Stimulated activated CD4-positive, alpha-beta T cell treated with anti-CD3 and anti-CD28 coated beads, Interleukin-4, amount 100 ng/mL, for 4 hours (primary cell): ENCODE measurements at places on chromosomes 2 and 18.

- no peak for DNase-seq
Observed at GRCh38 chr2:109222825-109223471, 93.9 kb downstream of the SH3RF3 start.

DNA sequence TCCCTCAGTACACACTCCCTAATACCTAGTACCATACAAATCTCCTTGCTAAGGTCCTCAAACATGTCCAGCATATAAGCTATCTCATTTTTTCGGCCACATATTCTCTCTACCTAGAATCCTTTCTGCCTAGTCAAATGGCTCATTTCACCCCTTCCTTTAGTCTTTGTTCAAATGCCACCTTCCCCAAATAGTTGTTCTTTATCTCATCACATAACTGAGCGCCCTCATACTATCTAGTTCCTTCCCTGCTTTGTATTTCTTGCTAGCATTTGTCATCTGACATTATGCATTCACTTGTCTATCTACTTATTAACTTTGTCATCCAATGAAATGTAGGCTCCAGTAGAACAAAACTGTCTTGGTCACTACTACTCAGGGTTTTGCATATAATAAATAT lies 35.5 kb downstream of the RPRD1A start:
- no peak for DNase-seq

DNA sequence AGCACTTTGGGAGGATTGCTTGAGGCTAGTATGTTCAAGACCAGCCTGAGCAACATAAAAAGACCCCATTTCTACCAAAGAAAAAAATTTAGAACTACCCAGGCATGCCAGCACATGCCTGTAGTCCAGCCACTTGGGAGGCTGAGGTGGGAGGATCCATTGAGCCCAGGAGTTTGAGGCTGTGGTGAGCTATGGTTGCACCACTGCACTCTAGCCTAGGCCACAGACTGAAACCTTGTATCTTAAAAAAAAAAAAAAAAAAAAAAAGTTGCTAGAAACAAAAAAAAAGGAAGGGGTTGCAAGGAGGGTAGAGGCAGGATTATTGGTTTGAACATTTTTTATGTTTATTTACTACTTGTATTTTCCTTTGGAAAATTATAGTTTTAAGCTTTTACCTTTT lies 4.8 kb downstream of the SEC11C start:
- DNase-seq: no peak

DNA sequence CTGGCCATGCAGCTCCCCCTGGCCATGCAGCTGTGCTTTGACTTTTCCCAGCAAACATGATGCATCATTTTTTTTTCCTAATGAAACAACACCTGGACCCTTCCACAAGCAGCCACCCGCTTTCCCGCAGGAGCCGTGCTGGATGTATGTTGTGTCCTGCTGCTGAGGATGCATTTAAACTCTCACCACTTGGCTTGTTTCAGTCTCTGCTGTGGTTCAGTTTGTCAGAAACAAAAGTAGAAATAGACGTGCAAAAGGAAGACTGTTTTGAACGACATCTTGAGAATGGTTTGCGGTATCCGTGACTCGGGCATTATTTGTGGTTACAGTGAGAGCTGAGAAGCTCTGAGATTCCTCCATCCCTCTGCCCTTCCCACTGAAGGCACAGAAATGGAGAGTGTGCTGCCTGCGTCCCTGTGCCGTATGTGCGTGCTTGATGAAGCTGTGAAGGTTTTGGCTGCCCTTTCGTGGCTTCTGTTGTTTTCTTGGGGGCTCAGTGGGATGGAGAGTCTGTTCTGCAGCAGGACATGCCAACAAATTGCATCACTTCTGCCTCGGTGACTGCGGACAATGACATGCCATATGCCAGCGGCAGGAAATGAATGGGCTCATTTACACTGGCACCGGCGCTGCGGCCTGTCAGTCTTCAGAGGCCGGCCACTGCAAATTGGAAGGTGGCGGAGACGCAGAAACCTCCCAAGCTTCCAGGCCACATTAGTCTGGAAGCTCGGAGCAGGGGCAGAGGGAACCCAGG lies 417.7 kb upstream of the SALL3 start:
- no peak for DNase-seq

GRCh38 chr18:904218-905090 lies at the start of gene ADCYAP1:
ADCYAP1 (plus strand) TSS chr18:904871; CDS start chr18:905387, 516 bp downstream.
- DNase-seq: no peak

GRCh38 chr2:128414946-128415778 lies 96.5 kb upstream of the HS6ST1 start:
- DNase-seq: no peak

- no peak for DNase-seq
Observed at GRCh38 chr2:8332646-8333045, 349.2 kb upstream of the ID2 start.

- DNase-seq: no peak
Observed at GRCh38 chr2:146927080-146927711, 917.6 kb upstream of the ACVR2A start.

DNA sequence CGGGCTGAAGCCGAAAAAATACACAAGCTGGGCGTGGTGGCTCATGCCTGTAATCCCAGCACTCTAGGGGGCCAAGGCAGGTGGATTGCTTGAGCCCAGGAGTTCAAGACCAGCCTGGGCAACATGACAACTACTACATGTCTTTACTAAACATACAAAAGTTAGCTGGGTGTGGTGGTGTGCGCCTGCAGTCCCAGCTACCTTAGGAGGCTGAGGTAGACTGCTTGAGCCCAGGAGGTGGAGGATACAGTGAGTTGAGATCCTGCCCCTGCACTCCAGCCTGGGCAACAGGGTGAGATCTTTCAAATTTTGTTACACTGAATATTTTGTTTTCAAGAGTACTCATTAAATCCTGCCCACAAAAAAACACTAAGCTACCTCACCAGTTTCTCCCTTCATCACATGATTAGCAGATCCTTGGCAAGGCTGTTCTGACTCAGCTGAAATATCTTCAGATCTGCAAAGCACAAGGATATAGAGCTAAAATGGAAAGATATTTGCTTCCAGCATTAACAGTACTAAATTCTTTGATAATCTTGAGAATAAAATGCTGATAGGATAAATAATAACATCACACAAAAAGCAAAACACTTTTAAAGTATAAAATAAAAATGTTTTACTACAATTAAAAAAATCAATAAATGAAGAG lies 28.2 kb upstream of the MCM6 start:
- DNase-seq: no peak

- DNase-seq: no peak
Observed at GRCh38 chr2:892892-893291, 57.8 kb upstream of the SNTG2 start.

- DNase-seq: no peak
Observed at GRCh38 chr2:181459621-181460021, 2.4 kb downstream of the ITGA4 start.

DNA sequence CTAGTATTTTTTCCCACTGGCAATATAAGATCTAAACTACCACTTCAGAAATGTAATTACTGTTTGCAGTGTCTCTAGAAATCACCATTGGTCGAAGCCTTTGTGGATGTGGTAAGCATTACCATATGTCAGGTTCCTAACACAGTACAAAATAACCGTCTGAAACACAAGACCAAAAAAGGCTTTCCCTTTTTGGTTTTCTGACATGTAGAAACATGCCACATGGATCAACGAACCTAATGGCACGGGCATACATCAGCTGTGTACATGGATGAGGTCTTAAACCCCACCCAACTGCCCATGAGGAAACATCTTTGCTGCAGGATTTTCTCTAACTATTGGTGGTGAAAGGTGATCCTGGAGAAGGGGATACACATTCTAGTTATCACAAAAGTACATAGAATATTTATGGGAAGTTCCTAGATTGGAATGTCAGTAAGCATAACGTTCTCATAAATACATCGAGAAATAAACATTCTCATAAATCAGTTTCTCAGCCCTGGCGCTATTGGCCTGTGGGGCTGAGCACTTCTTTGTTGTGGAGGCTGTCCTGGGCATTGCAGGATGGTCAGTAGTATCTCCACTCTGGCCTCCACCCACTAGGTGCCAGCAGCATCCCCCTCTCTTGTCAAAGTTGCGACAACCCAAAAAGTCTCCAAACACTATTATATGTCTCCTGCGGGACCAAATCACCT lies 9.0 kb downstream of the VIT start:
- no peak for DNase-seq

GRCh38 chr2:15115776-15116175 lies 445.4 kb downstream of the NBAS start:
- no peak for DNase-seq

DNA sequence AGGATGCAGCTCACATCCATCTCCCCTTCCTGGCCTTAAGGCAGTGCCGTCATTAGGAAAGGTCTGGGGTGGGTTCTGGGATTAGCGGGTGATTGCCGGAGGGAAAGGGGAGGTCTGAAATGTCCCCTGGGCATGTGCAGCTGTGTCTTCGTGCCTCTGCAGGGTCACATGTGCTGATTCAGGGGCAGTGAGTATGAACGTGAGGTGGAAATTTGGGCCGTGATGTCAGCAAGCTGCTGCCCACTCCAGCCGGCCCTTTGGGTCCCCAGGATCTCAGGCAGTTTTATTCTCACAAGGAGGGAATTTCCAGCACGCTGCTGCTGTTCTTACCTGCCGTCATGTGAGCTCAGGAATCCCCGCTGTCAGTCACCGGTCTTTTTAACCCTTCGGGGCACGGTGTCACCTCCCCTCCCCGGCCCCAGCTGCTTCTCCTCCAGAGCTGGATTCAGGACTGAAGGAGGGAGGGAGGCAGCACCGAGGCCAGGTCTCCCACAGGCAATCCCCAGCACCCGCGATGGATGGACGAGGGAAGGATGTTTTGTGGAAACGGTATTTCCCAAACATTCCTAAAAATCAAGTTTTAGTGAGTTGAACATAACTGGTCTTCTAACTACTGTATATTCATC lies 23.5 kb downstream of the GPR35 start:
- no peak for DNase-seq

DNA sequence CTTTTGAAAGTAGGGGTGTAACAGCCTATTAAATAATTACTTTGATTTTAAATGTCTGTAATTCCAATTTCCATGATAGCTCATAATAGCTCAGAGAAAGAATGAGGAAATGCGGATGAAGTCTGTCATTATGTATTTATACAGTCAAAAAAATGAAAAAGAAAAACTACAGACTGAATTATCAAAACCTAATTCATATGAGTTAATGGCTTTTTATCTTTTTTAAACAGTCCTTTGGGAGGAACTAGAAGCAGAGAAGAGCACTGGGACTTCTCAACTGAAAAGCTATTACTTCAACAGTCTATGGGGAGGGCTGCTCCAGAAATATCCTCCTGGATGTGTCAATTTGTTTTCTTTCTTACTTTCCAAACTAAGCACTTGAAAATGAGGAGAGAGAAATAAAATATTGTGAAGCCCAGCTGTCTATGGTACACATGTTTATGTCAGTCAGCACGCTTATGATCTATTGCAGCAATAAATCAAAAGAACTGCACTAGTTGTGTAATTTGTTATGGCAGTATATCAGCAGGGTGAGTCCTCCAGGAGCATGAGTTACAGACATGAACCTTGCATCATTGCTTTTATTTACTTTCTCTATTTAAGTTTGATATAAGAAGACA lies 1550.2 kb downstream of the LRP1B start:
- DNase-seq: no peak

DNA sequence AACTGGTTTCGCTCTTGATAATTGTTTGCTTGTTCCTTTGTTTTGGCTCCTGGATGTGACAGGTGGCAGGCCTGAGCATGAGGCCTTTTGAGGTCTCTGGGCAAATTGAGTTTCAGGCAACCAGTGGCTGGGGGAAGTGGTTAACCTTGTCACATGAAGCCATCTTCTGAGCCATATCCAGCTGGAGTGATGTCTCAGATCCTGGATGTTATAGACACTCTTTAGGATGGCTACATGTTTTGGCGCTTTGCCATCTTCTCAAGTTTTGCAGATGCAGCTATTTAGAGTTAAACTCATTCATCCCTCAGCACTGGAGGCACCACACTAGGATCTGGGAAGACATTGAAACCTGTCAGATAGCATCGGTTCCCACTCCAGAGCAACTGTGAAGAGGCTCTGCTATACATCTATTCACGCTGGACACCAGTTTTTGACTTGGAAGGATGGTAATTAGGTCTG lies 25.3 kb upstream of the TACR1 start:
- DNase-seq: no peak

- DNase-seq: no peak
Observed at GRCh38 chr2:31765078-31765945, 184.6 kb upstream of the SRD5A2 start.

GRCh38 chr2:148511883-148512282 lies 132.7 kb upstream of the EPC2 start:
- DNase-seq: no peak

GRCh38 chr2:207328944-207329386 lies 163.2 kb upstream of the KLF7 start:
- no peak for DNase-seq

GRCh38 chr18:26482569-26482968 lies 65.8 kb downstream of the KCTD1 start:
- DNase-seq: no peak
